Peyer's patch (tissue), 4 donors: ENCODE measurements at places on chromosomes 13 and 19. TPM values are rescaled to one million over a fixed set of nuclear protein-coding genes. Genes with fewer than 3 reads are reported as not detected.

Gene MEF2B
- not detected for total RNA-seq

Gene ERCC2
- total RNA-seq, result 23.9 TPM

GRCh38 chr19:55112246-55112776 lies 5.1 kb downstream of the PPP1R12C start:
- H3K27ac ChIP-seq, result peak overlapping the region; percentile 67
- H3K27me3 ChIP-seq, result no peaks in the 10 kb centered on the region
- no peaks in the 10 kb centered on the region for H3K36me3 ChIP-seq
- no peak for DNase-seq
- H3K4me3 ChIP-seq, result no peak overlapping the region

DNA sequence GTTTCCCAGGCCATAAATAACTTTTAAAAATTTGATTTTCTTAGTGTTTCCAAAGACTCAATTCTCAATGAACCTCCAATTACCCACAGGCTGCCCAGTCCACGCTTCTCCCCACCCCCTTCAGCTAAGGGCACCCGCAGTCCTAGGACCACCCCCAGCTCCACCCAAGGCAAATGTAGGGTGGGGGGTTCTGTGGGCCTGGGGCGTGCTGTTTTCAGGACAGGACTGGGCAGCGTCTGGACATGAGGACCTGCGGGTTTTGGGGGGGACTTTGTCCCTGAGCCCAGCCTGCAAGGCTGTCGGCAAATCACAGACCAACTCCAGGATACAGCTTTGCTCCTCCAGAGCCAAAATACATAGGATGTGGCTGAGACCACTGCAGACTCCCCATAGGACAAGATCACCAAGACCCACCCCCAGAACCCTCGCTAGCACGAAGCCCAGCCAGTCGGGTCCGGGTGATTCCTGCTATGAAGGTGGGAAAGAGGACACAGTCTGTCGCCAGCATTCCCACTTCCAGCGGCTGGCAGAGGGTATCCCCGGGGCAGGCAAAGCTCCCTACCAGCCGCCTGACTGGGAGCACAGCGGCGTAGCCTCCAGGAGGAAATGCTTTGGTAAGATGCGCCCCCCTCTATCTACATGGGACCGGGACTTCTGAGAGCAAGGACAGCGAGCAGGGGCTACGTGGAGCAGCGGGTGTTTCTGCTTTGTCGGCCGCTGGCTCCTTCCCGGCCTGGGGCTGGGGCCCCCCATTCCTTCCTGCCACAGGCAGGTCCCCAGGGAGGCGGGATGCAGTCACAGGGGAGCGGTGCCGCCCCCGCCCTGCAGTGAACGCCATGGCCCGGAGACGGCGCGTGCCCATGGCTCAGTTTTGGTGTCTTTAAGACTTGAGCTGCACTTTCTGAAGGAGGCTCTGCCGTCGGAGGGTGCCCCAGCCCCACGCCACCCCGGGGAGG lies 1.6 kb upstream of the TIMM13 start:
- DNase-seq, result no peak
- no peak overlapping the region for H3K27ac ChIP-seq
- peaks cover 10% of the 10 kb centered on the region for H3K4me1 ChIP-seq
- no peaks in the 10 kb centered on the region for H3K36me3 ChIP-seq
- no peaks in the 10 kb centered on the region for H3K27me3 ChIP-seq

Gene CEACAM3
- not detected for total RNA-seq

DNA sequence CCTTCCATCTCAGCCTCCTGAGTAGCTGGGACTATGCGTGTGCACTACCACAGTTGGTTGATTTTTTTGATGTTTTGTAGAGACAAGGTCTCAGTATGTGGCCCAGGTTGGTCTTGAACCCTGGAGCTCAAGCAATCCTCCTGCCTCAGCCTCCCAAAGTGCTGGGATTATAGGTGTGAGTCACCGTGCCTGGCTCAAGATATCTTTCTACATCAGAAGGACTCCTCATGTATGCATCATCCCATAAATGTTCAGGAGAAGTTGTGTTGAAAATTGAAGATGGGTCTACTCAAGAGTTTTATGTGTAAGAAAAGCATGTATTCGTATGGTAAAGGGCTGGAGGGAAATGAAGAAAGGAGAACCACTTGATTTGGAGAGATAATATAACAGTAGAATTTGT lies 71.8 kb upstream of the STK24 start:
- H3K4me3 ChIP-seq, result no peak overlapping the region
- peak; percentile 55 for DNase-seq
- peak overlapping the region; percentile 47 for H3K27ac ChIP-seq
- H3K27me3 ChIP-seq, result no peaks in the 10 kb centered on the region

Gene ZNF333
- total RNA-seq, result 7.5 TPM

GRCh38 chr13:28725046-28725610 lies 6.4 kb upstream of the SLC46A3 start:
- peak overlapping the region; percentile 48 for H3K27ac ChIP-seq
- no peak overlapping the region for H3K4me3 ChIP-seq
- no peaks in the 10 kb centered on the region for H3K4me1 ChIP-seq
- no peak for DNase-seq
- H3K27me3 ChIP-seq, result no peaks in the 10 kb centered on the region
- no peaks in the 10 kb centered on the region for H3K36me3 ChIP-seq

- no peaks in the 10 kb centered on the region for H3K36me3 ChIP-seq
- H3K4me3 ChIP-seq, result no peak overlapping the region
- DNase-seq, result no peak
- no peaks in the 10 kb centered on the region for H3K4me1 ChIP-seq
- no peaks in the 10 kb centered on the region for H3K27me3 ChIP-seq
- no peak overlapping the region for H3K27ac ChIP-seq
Measured at GRCh38 chr13:90968166-90968904, 379.2 kb upstream of the MIR17HG start.

Gene FGF22
- total RNA-seq, result not detected

DNA sequence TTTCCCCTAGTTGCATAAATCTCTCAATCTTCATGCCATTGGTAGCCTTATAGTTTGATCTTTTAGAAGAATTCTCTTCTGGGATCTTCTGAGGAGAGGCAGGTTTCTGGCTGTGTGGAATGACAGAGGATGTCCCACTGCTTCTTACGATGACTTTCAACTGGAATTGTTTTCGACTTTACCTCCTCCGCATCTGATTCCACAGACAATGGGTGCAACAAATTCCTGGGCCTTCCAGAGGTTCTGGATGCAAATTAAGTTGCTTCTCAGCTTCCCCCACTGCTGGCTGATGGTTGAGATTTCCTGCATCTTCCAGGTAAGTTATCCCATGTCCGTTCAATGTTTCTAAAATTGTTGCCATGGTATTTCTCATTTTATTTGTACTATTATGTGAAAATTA lies 142.3 kb upstream of the TSC22D1 start:
- DNase-seq, result no peak
- H3K4me3 ChIP-seq, result no peak overlapping the region
- H3K36me3 ChIP-seq, result no peaks in the 10 kb centered on the region
- no peak overlapping the region for H3K27ac ChIP-seq
- H3K27me3 ChIP-seq, result no peaks in the 10 kb centered on the region
- H3K4me1 ChIP-seq, result no peaks in the 10 kb centered on the region

GRCh38 chr19:5563008-5563431 lies 4.7 kb downstream of the TINCR start:
- H3K27me3 ChIP-seq, result peaks cover 6% of the 10 kb centered on the region
- no peak overlapping the region for H3K4me3 ChIP-seq
- no peaks in the 10 kb centered on the region for H3K36me3 ChIP-seq
- DNase-seq, result no peak
- no peak overlapping the region for H3K27ac ChIP-seq

DNA sequence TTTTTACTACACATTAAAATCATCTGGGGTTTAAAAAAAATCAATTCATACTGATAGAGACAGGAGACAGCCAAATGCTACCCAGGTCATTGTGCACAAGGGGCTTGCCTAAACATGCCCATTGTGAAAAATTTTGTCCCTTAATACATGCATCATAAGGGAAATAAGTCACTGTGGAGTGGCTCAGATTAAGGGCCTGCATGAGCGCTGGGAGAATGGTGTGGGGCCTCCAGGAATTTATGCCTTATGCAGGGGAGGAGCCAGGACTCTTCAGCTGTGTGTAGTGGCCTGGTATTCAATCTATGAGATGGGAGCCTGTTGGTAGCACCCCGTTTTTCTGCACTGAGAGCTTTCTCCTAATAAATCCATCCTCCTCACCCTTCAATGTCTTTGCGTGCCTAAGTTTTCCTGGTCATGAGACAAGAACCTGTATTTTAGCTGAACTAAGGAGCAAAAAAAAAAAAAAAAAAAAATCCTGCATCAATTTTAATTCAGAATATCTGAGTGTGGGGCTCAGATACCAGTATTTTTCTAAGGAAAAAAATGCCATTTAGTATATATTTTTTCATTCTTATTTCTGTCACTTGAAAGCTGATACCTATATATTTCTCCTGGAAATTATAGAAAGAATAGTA lies 997.6 kb upstream of the ATXN8OS start:
- no peak overlapping the region for H3K4me3 ChIP-seq
- H3K4me1 ChIP-seq, result no peaks in the 10 kb centered on the region
- H3K27ac ChIP-seq, result no peak overlapping the region

GRCh38 chr19:44042147-44042546 lies 9.7 kb upstream of the ZNF223 start:
- H3K4me1 ChIP-seq, result no peaks in the 10 kb centered on the region
- DNase-seq, result no peak
- no peak overlapping the region for H3K4me3 ChIP-seq
- H3K27me3 ChIP-seq, result no peaks in the 10 kb centered on the region

DNA sequence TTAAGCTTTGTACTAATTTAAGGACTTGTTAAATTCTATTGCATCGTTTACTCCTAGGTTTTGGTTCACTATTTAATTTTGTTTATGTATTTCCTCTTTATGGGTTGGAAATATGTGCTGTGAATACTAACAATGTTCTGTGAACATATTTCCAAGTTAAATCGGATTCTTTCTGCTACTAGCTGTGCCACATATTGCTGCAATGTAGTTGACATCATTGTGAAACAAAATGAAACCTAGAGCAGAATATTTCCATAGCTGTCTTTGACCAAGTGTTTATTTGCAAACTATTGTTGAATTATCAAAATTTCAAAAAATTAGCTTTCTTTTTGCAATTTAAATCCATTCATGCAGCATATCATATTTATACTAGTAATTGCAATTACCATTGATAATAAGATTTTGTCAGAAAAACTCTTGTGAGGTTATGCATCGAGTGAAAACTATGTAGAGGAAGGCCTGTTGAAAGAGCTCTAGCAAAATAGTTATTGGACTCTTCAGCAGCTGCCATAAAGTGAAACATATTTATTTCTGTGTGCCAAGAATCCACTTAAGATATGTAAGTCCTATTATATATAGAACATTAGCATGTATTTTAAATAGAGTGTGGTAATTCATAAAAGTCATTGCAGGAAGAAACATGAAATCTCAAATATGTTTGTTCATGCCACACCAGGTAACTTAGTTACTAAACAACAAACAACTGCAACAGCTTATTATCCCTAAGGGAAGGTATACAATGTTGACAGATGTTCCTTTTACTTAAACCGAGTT lies 575.1 kb downstream of the SLITRK6 start:
- H3K4me1 ChIP-seq, result no peaks in the 10 kb centered on the region
- H3K27me3 ChIP-seq, result no peaks in the 10 kb centered on the region
- no peak overlapping the region for H3K4me3 ChIP-seq
- DNase-seq, result no peak

DNA sequence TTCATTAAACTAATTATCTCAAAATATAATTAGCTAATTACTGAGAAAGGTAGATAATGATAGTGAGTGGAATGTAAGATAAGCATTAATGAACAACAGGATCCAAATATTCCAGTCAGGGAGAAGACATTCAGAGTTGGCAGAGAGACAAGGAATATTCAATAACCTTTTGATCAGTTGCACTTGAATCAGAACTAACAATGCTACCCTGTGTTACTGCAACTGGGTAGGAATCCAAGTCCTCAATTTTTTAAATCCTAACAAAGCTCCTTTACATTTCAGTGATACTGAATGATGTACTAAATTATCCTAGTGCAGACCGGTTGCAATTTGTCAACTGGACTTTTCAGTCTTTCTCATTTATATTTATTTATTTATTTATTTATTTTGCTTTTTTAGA lies 107.1 kb upstream of the MIR17HG start:
- H3K36me3 ChIP-seq, result no peaks in the 10 kb centered on the region
- no peak overlapping the region for H3K27ac ChIP-seq
- H3K4me1 ChIP-seq, result no peaks in the 10 kb centered on the region
- no peak overlapping the region for H3K4me3 ChIP-seq

Gene MED16
- 66.8 TPM for total RNA-seq

GRCh38 chr19:18594096-18594823 lies 5.7 kb downstream of the REX1BD start:
- H3K4me1 ChIP-seq, result no peaks in the 10 kb centered on the region
- DNase-seq, result peak; percentile 87
- H3K27ac ChIP-seq, result peak overlapping the region; percentile 55
- peaks cover 11% of the 10 kb centered on the region for H3K36me3 ChIP-seq

DNA sequence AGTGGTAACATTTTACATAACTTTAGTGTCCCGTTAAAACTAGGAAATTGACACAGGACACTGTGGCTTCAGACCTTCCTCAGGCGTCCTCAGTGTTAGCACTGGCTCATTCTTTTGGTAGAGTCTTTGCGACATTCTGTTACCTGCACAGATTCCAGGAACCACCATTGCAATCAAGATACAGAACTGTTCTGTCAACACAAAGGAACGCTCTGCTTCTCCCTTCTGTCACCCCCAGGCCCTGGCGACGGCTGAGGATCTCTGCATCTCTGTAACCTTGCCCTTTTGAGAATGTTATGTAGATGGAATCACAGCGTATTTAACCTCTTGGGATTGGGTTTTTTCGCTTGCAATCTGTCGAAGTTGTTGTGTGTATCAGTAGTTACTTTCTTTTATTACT lies 22.6 kb downstream of the KDM4B start:
- H3K36me3 ChIP-seq, result no peaks in the 10 kb centered on the region
- no peak overlapping the region for H3K4me3 ChIP-seq
- DNase-seq, result no peak
- no peaks in the 10 kb centered on the region for H3K4me1 ChIP-seq
- no peaks in the 10 kb centered on the region for H3K27me3 ChIP-seq

GRCh38 chr13:34034411-34034810 lies 216.5 kb downstream of the RFC3 start:
- H3K36me3 ChIP-seq, result no peaks in the 10 kb centered on the region
- H3K27me3 ChIP-seq, result no peaks in the 10 kb centered on the region
- H3K4me3 ChIP-seq, result no peak overlapping the region
- no peak for DNase-seq

Gene C19orf38
- not detected for total RNA-seq

- no peaks in the 10 kb centered on the region for H3K4me1 ChIP-seq
- no peak overlapping the region for H3K27ac ChIP-seq
- no peak for DNase-seq
Measured at GRCh38 chr13:71219698-71220415, 647.1 kb downstream of the DACH1 start.

- no peaks in the 10 kb centered on the region for H3K36me3 ChIP-seq
- no peaks in the 10 kb centered on the region for H3K4me1 ChIP-seq
- H3K4me3 ChIP-seq, result no peak overlapping the region
- DNase-seq, result no peak
- no peak overlapping the region for H3K27ac ChIP-seq
- no peaks in the 10 kb centered on the region for H3K27me3 ChIP-seq
Measured at GRCh38 chr19:52234406-52234805, 35.0 kb upstream of the ZNF766 start.
